Stimulated activated CD8-positive, alpha-beta memory T cell treated with anti-CD3 and anti-CD28 coated beads, Interleukin-7, amount 100 ng/mL, for 1 hour (primary cell): ENCODE measurements at places on chromosomes 2 and 18.

DNA sequence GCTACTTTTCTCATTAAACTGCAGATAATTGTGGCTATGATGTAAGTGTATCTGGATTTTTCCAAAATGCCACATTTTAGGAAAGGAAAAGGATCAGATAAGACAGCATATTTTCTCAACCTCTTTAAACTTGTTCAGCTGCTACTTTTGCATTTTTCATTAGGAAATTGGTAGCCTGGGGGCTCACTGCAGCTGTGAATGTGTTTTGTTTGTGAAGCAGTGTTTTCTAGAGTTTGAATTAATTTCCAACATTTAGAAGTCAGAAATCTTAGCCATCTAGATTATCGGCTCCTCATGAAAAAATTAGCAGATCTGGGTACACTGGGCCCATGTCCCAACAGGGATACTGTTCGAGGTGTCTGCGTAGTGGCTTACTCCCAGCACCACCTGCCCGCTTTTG is 56.3 kb upstream of the ZDBF2 start:
- no peak for DNase-seq

GRCh38 chr2:3435445-3435844 is 56.0 kb downstream of the TRAPPC12 start:
- DNase-seq, result no peak

- DNase-seq, result no peak
Observed at GRCh38 chr2:100137866-100138570, 4.4 kb downstream of the AFF3 start.

GRCh38 chr2:196113061-196113974 is 44.7 kb upstream of the DNAH7 start:
- no peak for DNase-seq

DNA sequence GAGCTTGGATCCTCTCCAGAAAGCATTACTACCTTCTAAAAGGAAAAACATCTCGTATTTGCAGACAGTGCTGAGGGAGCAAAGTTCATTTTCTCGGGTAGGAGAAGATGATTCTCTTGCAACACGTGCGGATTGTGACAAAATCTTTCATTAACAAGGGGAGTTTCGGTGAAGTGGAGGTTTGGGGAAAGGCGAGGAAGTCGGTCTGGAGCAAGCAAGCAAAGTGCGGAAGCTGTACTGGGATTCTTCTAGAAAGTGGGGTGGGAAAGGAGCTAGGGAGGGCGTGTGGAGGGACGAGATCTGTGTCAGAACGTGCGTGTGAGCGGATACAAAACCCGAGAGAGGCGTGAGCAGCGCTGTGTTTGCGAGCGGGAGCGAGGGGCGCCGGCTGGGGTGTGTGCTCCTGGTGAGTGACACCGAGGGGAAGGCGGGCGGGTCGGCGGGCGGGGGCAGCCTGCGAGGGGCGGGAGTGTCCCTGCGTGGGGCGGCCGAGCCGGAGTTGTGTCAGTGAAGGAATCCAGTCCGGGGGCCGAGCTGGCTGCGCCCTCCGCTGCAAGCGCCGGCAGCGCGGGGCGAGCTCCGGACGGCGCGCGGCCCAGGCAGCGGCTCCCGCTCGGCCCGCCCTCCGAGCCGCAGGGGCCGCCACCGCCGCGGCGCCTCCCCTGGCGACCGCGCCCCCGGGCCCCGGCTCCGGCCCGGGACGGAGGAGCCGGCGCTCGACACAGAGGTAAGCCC is at the start of gene SPATS2L:
TSS of gene SPATS2L (plus strand) at position 498 of the 735 bp plus-strand sequence. CDS start 82,552 bp downstream, outside the sequence.
- no peak for DNase-seq

- no peak for DNase-seq
Observed at GRCh38 chr2:200089040-200089755, 133.8 kb downstream of the MAIP1 start.

DNA sequence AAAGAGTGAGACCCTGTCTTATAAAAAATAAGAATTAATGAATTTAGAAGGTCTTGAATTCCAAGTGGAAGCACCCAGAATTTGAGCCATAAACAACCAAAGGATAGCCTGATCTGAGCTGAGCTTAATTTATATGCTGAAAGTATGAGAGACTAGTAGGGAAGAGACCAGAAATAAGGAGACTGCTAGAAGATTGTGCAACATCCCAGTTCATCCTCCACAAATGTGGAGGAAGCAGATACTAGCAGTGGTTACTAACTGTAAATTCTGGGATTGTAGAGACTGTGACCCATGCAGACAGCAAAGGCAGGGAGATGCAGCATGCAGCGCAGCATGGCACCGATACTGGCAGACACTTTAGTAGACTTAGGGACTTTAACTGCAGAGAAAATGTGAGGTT is 1.5 kb upstream of the SULT1C2 start:
- no peak for DNase-seq

GRCh38 chr2:64196963-64197362 is 52.7 kb upstream of the PELI1 start:
- no peak for DNase-seq

DNA sequence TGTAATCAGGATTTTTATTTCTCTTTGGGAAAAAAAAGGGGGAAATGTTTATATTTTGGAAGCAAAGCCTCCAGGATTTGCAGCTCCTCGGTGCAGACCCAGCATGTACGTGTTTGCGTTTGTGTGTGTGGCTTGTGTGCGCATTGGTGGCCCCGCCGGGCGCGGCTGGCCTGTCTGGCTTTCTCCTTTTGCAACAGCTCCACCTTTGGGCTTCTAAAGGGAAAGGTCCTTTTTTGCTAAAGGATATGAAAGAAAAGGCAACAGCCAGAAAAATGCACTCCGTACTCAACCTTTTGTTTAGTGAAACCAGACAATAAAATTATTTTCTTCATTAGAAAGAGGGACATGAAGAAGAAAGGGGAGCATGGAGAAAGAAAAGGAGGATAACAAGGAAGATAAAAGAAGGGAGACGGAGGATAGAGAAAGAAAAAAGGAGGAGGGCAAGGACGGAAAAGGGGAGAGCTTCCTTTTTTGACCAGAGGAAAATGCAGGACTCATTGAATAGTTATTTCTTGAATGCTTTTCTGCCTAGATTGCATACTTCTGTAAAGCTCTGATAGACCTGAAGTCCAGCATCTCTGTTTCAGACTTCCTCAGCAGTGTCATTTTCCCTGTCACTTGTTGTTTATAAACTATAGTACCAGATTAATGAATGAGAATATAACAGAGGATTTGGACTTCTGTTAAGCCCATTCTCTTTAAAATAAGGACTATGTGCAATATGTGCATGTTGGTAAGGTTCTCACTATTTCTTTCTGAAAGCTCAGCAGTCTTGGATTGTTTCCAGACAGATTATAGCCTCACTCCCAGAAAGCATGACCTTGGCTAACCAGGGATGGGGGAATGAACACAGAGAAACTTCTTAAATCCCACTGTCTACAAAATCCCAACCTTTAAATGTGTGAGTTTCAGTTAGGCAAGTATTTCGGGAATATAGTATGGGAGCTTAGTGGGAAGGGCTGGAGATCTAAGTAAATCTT is 563.1 kb upstream of the PIK3C3 start:
- DNase-seq, result no peak

DNA sequence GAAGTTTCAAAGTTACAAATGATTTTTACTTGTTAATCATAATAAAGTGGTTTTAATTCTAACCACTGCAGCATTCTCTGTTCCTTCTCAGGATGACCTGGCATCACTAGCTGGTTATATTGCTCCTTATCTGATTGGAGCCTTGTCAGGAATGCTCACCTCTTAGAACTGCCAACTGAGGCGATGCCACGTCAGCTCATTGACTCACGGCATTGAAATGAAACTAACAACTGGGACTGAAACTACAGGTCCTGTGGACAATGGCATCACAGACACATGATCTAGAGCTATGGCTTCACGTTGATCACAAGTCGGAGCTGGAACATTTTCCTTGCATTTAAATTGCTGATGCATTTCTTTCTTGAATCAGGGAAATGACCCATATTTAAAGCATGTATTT is 54.9 kb upstream of the MAP2 start:
- no peak for DNase-seq

- no peak for DNase-seq
Observed at GRCh38 chr2:198385856-198386255, 581.5 kb downstream of the PLCL1 start.

DNA sequence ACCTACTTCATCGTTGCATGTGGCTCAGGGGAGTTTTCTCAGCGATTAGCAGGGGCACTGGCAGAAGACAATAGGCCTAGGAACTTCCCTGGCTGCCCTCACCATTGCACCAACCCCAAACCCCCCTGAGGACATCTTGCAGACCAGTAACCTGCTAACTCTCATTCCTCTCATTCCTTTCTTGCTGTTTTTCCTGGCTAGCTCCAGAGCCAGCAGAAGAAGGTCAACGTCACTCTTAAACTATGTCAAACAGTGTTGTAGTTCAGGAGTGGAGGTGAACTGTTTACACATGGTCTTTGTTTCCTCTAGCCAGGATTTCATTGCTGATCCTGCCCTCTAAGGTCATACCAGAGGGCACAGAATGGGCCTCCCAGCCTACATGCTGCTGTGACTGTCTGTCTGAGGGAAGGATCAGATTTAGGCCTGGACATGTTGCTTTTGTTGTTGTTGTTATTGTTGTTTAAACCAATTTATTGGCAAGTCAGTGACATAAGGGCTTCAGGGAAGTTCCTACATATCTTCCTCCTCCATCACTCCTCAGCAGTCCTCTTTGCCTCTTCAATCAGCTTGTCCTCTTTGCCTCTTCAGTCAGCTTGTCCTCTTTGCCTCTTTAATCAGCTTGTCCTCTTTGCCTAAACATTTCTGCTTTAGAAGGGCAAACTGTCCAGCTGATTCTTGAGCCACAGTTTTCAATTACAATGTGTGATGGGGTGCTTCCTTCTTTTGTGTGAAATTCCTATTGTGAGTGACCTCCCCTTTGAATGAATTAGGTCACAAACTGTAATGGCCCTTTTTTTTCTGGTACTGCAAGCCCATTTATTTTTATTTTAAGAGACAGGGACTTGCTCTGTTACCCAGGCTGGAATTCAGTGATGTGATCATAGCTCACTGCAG is 471.9 kb upstream of the TNP1 start:
- DNase-seq, result no peak

- no peak for DNase-seq
Observed at GRCh38 chr2:157329524-157329923, 3.9 kb upstream of the ERMN start.

DNA sequence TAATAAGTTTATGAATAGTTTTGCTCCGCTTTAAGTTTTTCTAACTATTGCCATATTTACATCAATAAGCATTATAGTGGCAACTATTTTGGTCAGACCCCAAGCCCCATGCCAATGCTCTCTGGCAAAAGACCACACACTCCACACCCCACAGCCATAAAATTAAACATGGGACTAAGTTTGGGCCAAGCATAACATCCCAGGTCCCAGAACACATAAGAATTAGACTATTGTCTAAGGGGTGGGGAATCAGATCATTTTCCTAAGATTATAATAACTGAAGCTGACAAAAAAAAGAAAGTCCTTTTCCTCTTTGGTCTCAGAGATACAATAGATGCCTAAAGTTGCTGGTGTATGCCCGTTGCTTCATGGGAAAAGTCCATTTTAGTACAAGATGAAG is 46.3 kb downstream of the EXOC6B start:
- DNase-seq, result no peak

DNA sequence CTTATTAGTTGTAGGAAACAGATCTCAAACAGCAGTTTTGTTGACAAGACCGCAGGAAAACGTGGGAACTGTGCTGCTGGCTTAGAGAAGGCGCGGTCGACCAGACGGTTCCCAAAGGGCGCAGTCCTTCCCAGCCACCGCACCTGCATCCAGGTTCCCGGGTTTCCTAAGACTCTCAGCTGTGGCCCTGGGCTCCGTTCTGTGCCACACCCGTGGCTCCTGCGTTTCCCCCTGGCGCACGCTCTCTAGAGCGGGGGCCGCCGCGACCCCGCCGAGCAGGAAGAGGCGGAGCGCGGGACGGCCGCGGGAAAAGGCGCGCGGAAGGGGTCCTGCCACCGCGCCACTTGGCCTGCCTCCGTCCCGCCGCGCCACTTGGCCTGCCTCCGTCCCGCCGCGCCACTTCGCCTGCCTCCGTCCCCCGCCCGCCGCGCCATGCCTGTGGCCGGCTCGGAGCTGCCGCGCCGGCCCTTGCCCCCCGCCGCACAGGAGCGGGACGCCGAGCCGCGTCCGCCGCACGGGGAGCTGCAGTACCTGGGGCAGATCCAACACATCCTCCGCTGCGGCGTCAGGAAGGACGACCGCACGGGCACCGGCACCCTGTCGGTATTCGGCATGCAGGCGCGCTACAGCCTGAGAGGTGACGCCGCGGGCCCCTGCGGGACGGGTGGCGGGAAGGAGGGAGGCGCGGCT is at the start of gene TYMS:
TSS of gene TYMS (plus strand) at position 343 of the 690 bp plus-strand sequence. CDS start at position 433, 90 bp downstream.
- DNase-seq, result no peak

GRCh38 chr2:37894047-37894446 is 31.0 kb upstream of the RMDN2 start:
- DNase-seq, result no peak

GRCh38 chr18:23682472-23682871 is 6.8 kb upstream of the LAMA3 start:
- no peak for DNase-seq

GRCh38 chr2:9596621-9597311 is 34.0 kb downstream of the YWHAQ start:
- DNase-seq, result no peak
